Stimulated activated CD8-positive, alpha-beta memory T cell treated with anti-CD3 and anti-CD28 coated beads, Interleukin-15, amount 100 ng/mL, for 4 hours (primary cell): ENCODE measurements at places on chromosomes 11 and 22.

DNA sequence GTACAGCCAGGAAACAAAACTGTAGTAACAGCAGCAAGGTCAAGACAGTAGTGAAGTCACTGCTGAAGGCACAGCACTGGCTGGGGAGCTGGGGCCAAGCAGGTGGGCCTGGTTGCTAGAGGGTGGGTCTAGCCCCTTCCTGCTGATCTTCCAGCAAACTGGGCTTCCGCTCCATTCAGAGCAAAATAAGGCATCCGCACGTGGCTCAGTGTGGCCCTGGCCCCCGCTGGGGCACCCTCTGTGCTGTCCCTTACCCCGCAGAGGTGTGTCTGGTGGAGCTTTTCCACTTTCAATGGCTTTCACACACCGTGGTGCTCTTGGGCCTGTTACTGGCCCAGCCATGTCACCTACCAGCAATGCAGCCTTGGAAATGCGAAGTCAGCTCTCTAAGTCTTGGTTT is 162.4 kb upstream of the B3GAT1 start:
- no peak for DNase-seq

DNA sequence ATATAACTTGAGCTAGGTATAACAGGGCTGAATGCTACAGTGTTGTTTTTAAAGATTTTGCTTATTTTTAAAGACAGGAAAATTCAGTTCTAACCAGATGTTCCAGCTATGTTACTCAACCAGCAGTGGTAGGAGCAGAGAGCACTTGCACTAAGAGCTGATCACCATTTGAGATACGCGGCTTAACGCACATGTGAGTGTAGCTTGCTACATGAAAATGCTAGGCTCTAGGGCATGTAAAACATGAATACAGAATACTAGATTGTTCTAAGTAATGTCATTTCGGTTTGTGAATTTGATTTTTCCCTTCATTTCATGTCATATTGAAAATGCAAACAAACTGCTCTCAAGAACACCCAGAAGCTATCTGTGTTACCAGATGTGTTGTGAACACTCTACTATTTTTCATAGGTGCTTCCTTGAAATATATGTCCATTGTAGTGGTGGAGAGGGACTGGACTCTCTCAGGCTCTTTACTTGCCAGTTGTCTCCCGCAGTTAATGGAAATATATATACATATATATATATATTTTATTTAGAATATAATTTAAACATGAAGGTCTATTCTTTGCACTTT is 10.8 kb upstream of the TECTA start:
- no peak for DNase-seq

GRCh38 chr11:256952-257737 is 20.4 kb downstream of the PSMD13 start:
- no peak for DNase-seq

DNA sequence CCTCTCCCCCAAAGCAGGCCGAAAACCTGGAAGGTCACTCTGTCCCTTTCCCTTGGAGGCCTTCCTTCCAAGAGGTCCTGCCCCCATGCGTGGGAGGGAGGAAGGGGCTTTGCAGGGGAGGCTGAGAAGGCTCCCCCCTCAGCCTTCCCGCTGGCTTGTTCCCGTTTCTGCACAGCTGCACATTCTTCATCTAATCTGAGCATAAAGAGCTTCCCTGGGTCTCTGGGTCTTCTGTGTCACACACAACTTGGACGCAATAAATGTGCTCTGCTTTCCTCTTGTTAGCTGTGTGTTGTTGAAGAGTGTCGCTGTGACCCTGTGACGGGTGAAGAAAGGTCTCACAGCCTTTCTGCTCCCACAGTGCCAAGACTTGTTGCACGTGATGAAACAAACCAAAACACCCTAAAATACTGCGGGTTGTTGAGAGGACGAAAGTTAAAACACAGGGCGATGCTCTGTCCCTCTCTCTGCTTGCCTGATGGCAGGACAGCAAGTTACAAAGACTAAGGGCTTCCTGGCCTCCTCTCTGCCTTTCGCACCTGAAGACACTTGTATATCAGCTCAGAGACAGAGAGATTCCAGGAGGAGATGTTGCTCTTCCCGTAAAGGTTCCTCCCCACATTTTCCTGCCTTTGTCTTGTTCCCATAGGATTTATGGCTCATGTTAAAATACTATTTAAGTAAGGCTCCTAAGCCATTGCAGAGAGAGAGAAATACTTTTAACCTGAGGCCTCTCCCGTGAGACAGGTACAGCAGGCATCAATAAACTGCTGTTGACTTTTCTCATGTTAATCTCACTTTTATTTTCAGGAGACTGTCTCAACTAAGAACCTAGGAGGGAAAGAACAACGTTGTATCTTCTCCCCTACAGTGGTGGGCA is 15.4 kb upstream of the IFITM3 start:
- DNase-seq = no peak

DNA sequence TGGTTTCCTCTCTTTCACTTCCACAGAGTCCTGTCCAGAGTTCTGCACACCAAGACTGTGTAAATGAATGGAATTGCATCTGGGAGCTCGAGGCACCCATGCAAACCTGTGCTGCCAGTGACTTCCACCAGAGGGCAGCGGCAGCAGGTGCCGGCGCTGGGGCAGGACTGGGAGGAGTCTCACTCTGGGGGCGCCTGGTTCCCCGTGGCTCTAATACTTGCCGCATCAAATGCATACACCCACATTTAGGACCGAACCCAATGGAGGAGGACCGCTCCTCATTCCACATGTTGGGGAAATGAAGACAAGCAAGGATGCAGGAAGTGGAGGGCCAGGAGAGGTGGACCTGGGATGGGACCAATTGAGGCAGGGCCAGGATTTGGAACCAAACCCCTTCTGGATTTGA is 1.1 kb upstream of the CD6 start:
- peak; percentile 61 for DNase-seq

DNA sequence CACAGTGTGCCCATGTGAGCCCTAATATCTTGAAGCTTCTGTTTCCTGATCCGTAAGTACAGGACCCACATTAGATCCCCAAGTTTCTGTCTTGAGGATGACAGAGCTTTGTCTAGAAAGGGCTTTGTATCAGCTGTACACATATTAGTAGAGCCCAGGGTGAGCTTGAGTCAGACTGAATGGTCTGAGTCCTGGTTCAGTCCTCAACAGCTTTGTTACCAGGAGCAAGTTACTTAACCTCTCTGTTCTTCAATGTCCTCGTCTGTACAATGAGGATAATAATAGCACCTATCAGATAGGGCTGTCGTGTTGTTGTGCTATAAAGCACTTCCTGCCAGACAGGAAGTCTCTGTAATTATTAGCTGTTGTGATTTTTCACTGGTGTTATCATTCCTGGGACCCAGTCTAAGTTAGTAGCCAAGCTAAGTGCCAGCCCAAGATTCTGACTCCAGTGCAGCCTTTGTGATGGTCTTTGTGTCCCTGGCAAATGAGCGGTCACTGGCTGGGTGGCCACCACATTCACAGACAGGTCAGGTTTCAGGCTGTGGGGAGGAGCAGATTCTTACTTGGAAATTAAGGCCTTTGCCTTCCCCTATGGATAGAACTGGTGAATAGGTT is 6.8 kb downstream of the TOM1 start:
- DNase-seq = no peak

GRCh38 chr22:38754751-38755154 is 1.0 kb downstream of the SUN2 start:
- no peak for DNase-seq

- no peak for DNase-seq
Observed at GRCh38 chr11:30260813-30261212, 30.0 kb downstream of the FSHB start.

- no peak for DNase-seq
Observed at GRCh38 chr11:64763526-64764039, 3.8 kb upstream of the PYGM start.

DNA sequence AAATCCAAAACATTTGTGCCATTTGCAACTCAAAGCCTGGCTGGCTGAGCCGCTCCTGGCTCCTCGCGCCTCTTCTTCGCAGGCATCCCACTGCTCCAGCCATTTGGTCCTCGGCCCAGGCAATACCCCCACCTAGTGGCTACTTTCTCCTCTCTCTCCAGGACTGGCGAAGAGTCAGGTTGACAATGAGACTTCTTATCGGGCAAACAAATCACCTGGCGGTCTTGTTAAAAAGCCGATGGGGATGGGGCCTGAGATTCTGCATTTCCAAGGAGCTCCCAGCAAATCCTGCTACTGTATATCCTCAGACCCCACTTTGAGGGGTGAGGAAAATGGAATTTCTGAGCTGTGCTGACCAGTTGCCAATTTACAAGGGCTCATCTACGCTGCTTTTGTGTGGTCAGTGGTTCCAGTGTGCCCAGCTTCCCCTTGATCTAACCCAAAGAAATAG is 89.0 kb downstream of the ISX start:
- DNase-seq = no peak

DNA sequence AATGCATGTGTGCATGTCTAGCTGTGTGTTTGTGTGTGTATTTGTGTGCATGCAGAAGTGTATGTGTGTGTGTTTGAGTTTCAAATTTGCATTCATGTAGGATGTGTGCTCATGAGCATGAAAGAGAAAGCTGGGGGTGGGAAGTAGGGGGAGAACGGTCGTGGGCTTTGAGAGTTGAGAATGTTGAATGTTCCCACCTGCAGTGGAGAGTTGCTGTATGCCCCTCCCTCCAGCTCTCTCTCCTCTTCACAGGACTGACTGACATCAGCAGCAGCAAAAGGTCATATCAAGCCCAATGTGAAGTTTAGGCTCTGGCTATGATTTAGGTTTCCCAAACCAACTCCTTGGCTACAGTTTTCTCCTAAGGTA is 63.8 kb upstream of the RRAS2 start:
- DNase-seq = no peak

DNA sequence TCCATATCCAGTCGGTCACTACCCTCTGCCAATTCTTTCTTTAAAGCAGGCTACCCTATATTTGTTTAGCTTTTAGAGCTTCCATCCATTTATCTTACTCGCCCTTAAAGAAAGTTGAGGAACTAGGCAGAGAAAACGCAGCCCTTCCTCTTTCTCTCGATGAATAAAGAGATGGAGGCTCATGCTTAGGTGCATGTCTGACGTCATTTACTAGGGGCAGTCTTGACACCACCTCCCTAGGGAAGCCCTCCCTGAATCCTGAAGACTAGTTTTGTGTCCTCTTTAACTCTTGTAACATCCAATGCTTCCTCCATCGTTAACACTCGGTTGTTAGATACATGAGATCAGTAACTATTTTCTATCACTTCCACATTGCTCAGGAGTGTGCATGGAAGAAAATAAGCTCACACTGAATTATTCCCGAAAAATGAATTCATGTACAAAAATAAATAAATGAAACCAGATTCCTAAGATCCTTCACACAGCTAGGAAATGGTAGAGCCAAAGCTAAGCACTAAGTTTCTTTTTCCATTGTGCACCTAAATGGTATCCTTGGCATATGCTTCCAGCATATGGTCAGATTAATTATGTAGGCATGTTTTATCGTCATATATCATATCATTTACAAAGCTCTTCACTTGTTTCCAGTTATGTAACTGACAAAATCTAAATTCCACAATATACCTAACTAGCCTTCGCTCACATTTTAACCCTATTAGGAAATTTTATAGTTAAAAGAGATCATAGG is 291.2 kb downstream of the OPCML start:
- no peak for DNase-seq

DNA sequence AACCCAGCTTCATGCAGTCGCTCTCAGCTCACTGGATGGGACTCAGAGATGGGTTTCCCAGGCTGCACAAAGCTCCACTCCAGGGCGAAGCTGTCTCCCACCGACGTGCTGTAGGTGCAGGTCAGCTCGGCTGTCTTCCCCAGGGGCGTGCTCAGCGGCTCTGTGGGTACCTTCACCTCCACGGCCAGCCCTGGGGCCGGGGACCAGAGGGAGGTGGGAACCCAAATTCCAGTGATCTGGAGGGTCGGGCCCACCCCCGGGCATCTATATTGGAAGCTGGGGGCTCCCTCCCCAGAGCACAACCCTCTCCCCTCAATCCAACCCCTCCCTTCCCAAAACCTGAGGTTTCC is 689 bp downstream of the VSIG2 start:
- no peak for DNase-seq

- DNase-seq = no peak
Observed at GRCh38 chr11:9787260-9787659, 123.4 kb downstream of the SWAP70 start.

DNA sequence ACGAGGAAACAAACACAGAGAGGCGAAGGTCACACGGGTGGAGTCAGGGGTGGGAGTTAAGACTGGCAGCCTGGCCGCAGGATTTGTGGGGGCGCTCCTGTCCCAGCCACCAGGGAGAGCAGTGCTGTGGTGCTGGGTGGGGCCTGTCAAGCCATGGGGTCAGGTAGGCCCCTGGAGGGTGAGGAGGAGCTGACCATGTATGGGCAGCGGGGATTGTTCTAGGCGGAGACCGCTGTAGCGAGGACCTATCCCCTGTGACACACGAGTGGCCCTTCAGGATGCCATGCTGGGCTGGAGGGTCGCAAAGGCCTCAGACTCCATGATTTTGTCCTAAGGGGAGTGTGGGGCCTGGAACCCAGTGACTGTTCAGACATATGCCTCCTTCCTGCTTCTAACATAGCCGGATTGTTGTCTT is 1.6 kb upstream of the RPS19BP1 start:
- no peak for DNase-seq

DNA sequence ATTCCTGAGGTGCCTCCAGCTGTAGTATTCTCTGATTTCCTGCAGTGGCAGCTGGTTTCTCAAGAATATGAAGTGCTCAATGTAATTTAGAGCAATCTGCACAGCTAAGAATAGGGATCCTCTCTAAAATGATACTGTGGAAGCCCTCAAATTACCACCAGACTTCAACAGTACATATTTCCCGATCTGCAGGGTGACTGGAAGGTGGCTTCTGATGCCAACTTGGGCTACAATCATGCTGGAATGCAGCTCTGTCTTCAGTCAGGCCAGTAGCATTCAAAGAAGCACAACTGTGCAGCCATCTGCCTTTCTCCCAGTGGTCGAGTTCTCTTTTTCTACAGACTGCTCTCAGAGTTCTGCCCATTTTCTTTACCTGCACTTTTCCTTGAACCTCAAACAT is 55.5 kb upstream of the CD5 start:
- no peak for DNase-seq

DNA sequence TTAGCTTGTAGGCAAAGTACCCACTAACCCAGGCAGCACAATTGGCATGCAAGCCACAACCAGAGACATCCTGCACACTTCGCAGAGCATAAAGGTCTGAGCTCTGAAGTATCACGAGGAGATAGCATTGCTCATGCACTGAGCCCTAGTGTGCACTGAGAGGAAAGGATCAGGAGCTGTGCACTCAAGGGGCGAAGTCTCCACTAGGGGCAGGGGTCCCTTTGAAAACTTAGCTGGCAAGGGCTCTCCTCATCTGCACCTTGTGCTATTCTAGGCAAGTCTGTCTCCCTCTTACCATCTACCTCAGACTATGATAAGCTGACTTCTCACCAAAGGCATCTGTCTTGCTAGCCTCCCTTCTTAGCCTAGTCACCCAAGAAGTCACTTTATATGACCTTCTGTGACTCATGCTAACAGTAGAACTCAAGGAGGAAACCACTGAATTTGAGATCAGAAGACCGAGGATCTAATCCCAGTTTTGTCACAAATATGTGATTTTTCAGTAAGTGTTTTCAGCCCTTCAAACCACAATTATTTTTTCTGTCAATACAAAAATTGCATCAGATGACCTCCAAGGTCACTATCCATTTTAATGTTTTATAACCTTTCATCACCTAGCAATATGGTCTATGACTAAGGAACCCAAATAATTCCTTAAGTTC is 1078.0 kb downstream of the NTM start:
- DNase-seq = no peak
